ENCODE measurements at places on chromosomes 13 and 19. TPM values are rescaled to one million over a fixed set of nuclear protein-coding genes. Genes with fewer than 3 reads are reported as not detected.
A peak's percentile ranks its signal among the peaks of the same experiment; 100 is the strongest.

- no peak overlapping the region for H3K4me3 ChIP-seq
- no peaks in the 10 kb centered on the region for H3K36me3 ChIP-seq
- no peak overlapping the region for H3K27ac ChIP-seq
- no peaks in the 10 kb centered on the region for H3K4me1 ChIP-seq
Measured at GRCh38 chr13:77985866-77986636, 67.4 kb upstream of the EDNRB start.

- no peak overlapping the region for H3K27ac ChIP-seq
- no peak overlapping the region for H3K4me3 ChIP-seq
- no peaks in the 10 kb centered on the region for H3K4me1 ChIP-seq
- DNase-seq, result no peak
Measured at GRCh38 chr13:33466262-33466661, 180.7 kb upstream of the STARD13 start.

DNA sequence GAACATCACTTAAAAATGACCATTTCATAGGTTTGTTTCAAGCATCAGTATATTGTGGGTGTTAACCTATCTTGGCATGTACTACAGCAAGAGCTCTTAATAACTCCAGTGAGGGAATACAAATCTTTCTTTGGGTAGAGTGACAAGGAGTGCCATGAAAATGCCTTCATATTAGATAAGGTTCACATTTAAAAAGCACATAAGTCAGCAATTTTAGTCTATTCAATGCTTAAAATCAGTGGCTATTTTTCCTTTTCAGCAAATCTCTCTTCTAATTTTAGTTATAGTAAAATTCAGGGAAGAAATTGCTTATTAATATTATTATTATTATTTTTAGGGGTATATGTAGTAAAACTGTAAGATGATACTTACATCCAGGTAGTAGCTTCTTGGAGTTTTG, 291.1 kb downstream of the GPC6 start:
- peaks cover 4% of the 10 kb centered on the region for H3K4me1 ChIP-seq
- H3K4me3 ChIP-seq, result no peak overlapping the region
- H3K27ac ChIP-seq, result no peak overlapping the region
- no peaks in the 10 kb centered on the region for H3K36me3 ChIP-seq
- no peak for DNase-seq

GRCh38 chr19:52237771-52238400, 31.5 kb upstream of the ZNF766 start:
- H3K27me3 ChIP-seq, result no peaks in the 10 kb centered on the region
- H3K4me3 ChIP-seq, result no peak overlapping the region
- H3K27ac ChIP-seq, result no peak overlapping the region
- peak; percentile 49 for DNase-seq

Gene CBARP
- 2.0 TPM for polyA plus RNA-seq

Gene CD79A
- polyA plus RNA-seq, result 0.75 TPM

Gene PCDH9
- polyA plus RNA-seq, result 1.8 TPM

Gene FAM124A
- polyA plus RNA-seq, result 1.2 TPM

Gene SCEL
- 1.9 TPM for polyA plus RNA-seq
